ENCODE measurements at places on chromosomes 16 and 17.

- DNase-seq, result peak; percentile 43
Measured at GRCh38 chr16:70746708-70747424, 54.1 kb downstream of the VAC14 start.

DNA sequence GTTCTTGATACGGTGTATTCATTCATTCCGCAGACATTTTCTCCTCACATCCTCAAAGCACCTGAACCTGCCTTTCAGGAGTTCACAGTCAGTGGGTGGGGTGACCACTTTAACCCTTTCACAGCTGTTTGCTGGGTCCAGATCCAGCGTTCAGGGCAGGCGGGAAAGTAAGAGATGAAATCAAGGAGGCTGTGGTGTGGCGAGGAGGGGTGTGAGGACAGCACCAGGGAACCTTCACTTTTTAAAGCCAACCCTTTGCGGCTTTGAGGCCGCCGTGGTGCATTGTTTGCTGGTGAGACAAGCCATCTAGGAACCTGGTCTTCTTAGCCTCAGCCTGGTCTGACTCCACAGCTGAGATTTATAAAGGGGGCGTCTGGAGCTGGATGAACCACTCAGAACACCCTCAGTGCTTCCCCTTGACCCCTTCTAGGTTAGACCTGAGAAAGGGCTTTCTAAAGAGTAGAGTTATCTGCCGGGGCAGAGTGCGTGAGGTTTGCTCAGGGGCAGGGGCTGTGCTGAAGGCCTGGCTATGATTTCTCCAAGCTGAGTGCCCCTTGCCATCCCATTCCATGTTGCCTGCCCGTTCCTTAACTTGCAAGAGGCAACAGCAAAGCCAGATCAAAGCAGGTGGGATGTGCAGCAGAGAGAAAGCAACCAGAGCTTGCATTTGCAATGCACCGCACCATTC, 933 bp downstream of the CCR7 start:
- no peak for DNase-seq

GRCh38 chr17:63840591-63841349, 1.7 kb downstream of the SMARCD2 start:
- DNase-seq, result no peak

DNA sequence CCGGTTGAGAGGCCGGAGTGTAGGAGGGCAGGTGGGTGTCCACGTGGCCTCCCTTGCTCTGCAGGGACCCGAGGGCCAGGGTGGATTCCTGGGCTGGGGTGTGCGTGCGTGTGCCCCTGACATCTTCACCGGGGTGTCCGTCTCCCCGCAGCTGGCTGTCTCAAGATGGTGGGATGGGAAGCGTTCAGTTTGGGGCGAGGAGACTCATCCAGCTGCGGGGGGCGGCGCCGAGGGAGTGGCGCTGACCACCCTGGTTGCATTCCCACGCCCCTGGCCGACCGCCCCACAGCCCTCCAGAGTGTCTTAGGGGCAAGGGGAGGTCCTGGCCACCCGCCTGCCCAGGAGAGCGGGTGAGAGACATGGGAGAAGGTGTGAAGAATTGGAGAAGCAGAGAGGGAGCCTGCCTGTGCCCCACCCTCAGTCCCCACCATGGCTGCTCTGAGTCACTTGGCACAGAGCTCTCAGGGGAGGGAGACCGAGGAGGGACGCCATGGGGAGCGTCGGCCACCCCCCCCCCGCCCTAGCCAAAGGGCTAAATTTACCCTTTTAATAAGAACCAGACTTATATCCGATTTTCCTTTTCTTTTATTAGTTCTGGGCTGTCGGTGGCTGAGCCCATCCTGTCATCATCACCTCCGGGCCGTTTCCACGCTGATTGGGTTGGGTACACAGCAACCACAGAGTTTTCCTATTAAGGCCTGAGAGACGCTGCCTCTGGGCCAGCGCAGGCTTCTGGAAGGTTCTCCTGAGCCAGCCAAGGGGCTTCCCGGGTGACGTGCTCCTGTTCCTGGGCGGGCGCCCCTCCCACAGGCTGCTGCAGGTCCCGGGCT, 22.0 kb downstream of the BAHCC1 start:
- no peak for DNase-seq

- DNase-seq, result no peak
Measured at GRCh38 chr16:53121661-53122060, 66.9 kb downstream of the CHD9 start.

GRCh38 chr16:743794-744500, 3.1 kb upstream of the CIAO3 start:
- no peak for DNase-seq

DNA sequence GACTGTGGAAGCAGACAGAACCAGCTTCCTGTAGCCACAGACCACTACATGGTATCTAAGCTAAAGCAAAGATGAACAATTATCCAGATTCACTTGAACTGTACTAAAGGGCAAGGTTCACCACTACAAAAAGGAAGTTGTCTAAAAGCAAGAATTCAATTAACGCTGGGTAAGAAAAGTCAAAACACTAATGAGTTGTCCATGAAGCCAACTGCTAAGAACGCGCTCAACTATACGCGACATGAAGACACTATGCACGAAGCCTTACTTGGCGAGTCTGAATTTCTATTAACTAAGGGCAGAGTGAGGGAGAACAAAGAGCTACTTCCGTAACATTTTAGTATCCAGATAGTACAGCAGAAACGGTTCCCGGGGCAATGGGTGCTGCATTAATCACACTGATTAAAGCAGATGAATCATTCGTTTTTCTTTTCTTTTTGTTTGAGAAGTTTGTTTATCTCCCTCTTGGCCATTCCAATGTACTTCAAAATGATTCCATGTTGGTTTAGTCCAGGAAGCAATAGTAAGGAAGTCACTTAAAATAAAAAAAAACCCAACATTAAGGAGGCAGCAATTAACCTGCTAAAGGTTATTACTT, 2.8 kb upstream of the RPS15A start:
- no peak for DNase-seq

DNA sequence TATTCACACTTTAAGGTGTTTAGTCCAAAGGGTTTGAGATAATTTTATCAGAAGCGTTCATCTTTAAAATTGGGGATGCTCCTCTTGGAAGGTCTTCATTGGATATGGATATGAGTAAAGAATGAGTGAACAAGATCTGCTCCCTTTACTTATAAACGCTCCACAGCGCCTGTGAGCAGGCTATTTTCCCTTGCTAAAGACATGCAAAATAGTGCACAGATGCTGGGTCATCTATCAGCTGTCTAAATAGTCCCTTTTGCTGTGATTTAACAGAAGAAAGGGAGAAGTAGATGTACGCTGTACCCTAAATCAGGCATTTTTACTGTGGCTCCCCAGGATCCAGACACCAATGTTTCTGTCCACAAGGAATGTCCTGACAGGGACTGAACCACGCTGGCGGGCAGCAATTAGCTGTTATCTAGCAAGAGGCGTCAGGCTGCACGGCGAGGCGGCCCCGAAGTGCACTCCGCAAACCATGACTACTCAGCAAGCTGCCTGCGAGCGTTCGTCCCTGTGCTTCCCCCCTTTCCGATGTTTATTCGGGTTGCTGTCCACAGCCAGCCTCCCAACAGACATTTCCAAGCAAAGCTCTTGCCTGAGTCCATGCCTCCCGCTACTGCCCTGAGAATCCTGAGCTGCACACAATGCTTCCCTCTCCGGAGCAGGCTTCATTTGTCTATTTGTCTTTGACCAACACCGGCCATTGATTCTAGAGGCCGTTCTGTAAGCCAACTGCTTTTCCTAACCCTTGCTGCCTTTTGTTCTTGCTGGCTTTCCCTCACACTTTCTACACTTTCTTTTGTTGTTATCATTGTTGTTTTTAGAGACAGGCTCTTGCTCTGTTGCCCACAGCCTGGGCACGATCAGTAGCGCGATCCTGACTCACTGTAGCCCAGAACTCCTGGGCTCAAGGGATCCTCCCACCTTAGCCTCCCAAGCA, 55.7 kb upstream of the CNEP1R1 start:
- DNase-seq, result no peak

DNA sequence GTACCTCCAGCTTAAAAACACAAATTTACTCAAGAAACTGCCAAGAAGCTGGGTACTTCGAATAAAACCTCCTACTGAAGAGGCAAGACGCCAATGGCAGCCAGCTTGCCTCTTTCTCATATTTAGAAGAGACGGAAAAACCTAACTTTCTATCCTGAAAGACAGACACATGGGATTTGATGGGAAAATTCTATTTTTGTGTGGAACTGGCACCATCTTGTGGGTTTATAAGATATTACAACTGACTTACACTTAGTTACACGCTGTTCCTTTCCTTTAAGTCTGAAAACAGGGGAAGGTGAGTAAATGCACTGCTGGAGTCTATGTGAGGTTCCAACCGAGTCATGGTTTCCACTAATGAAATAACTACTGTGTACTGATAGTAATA, 10.3 kb downstream of the ZNF18 start:
- DNase-seq, result no peak

DNA sequence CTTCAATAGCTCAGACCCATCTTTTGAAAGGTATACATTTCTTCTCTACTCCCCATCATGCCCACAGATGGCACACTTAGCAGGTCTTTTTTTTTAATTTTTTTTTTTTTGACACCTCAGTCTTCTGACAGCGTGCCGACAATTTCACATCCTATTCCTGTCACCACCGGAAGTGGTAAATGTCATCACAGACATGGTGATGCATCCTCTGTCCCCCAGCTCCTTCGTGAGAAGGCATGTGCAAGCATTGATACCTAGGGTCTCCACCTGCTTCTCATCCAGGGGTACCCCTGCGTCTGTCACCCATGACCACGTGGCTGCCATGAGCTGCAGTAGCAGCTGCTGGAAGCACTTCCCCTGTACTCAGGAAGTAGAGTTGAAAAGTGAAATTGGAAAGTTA, 35.6 kb downstream of the ELAC2 start:
- DNase-seq, result no peak

DNA sequence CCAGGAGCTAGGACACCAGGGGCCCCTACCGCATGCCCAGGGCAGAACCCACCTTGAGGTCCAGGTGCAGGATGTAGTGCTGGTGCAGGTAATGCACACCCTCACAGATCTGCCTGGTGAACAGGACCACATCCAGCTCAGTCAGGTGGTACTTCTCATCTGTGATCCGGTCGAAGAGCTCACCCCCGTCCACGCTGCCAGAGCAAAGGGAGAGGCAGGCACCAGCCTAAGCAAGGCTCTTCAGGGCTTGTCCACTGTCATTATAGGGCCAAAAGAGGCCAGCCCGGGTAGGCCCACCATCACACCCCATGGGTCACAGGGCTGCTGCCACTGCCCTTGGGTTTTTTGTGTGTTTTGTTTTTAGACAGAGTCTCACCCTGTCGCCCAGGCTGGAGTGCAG, 21.0 kb downstream of the MYLK3 start:
- no peak for DNase-seq

DNA sequence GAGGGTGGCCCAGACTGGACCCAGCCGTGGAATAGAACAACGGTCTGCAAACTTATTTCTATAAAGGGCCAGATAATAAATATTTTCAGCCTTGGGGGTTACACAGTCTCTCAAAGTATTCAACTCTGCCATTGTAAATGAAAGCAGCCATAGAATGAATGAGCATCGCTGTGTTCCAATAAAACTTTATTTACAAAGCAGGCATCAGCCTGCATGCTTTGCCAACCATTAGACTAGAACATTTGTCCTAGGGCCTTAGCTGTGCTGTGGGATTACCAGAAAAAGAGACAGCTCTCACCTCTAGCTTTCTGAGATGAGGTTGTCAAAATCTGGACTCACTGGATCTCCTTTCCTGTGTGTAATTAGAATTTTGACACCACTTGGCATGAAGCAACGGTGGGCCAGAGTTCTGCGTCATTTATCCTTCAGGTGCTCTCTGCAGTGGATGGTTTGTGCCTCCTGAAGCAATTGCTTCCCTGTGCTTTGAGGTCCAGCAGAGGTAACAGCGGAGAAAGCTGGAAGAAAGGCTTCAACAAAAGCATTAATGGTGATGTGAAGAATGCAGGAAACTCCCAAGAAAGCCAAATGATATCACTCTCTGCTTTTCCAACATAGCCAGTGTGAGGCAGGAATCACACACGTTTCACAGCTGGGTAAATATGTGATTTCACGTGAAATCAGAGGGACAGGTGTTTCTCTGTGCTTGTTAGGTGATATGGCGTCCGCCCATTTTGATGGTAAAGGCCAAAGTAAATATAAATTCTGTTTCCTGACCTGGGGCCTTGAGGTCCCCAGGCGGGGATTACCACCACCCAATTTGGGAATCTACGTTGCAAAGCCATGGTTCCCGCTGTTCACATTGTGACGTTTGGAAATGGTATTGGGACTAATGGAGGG, 148.4 kb downstream of the PITPNC1 start:
- DNase-seq, result peak; percentile 71

DNA sequence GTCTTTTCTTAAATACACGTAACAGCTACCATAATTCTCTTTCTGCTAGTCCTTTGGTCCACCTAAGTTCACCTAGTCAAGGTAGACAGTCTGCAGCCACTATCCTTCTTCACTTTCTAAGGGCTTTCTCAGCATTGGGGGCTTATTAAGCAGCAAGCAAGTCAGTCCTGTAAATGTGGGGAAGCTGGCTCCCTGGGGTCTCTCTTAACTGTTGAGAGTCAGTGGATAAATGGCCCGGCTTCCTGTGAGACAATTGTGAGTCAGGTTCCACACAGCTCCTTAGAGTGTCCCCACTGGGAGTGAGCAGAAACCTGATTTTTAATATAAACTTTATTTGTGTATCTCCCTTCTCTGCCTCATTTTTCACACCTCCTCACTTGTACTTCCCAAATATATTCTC, 132.1 kb downstream of the CDH13 start:
- no peak for DNase-seq

Measured in NCI-H2029 treated with DMSO at 0.1 percent for 48 hours (cell line).